Tibial nerve (tissue), 4 donors: ENCODE measurements at places on chromosomes 1 and 21.

GRCh38 chr1:19336543-19336942 lies 24.4 kb downstream of the SLC66A1 start:
- DNase-seq: no peak

GRCh38 chr1:117838911-117839310 lies 90.5 kb downstream of the GDAP2 start:
- DNase-seq: no peak

DNA sequence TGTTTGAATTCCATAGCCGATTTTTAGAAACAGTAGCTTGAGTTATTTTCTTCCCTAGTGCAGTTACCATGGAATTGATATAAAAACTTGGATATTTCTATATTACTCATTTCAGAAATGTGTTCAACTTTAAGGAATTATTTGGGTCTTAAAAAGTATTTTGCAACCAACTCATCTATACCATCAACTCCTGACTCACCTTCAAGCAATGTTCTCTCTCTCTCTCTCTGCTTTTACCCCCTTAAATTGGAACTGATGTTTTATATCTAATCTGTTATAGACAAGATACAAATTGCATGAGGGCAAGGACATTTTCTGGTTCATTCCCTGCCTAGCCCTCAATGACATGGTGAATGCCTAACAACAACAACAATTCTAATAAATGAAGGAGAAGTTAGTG lies 214.7 kb upstream of the NRIP1 start:
- DNase-seq: no peak

GRCh38 chr1:200737647-200738291 lies 924 bp upstream of the CAMSAP2 start:
- no peak for DNase-seq

GRCh38 chr1:207021139-207021861 lies 11.3 kb downstream of the C1orf116 start:
- DNase-seq: no peak

GRCh38 chr1:159581422-159581821 lies 6.2 kb upstream of the APCS start:
- no peak for DNase-seq
